ENCODE measurements at places on chromosomes 16 and 17.

DNA sequence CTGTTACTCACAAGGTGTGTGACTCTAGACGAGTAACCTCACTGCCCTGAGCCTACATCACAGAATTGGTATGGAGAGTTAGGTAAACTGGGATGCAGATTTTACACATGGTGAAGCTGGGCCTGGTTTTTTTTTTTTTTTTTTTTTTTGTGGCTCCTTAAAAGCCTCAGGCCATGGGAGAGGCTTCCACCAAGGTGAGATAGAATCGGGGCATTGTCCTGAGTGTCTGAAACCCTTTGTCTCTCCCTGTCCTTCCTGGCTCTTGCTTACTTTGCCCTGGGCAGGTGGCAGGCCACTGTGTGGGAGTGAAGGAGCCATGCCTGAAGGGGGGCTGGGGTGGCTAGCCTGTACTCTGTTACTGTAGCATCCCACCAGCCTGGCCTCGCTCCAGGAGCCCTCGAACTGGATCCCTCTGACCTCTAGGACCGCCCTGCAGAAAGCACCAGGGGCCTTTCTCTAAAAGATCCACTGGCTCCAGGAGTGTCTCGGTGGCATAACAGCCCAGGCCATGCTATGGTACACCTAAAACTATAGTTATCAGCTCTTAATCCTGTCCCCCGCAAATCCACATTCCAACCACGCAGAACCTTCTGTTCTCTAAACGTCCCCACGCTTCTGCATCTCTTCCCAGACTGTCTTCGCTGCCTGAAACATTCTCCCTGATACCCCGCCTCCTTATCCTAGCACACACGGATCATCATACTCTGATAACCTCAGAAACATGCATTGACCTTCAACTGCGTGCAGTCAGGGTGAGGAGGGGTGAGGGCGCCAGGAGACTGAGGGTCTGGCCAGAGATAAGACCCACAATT lies 1.7 kb upstream of the SLC13A2 start:
- no peak for DNase-seq

GRCh38 chr17:18139498-18139897 lies 30.9 kb downstream of the MYO15A start:
- DNase-seq: no peak

DNA sequence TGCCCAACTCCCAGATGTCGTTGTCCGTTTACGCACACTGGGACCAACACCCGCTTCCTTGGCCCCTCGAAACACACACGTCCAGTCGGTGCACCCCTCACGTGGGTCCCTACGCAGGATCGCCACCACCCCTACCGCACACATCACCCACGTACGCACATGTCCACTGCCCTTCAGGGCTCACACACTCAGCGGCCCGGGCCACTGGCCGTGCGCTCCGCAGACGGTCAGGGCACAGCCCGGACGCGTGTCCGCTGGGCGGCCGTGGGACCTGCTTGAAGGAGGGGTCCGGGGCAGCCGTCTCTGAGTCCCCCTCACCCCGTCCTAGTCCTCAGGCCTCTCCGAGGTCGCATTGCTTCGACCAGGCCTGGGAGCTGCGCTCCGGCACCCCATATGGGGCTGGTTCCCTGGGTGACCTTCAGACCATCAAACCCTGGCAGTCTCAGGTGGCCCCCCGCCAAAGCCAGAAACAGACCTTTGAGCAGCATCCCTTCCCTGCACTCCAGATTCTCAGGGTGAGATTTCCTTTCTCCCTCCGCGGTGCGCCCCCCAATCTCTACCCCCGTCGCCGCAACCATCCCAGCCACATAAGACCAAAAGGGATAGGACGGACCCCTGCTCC lies 914 bp upstream of the GPRC5B start:
- no peak for DNase-seq

- no peak for DNase-seq
Measured at GRCh38 chr16:30541502-30542329, 7.1 kb upstream of the ZNF747 start.

GRCh38 chr16:61390965-61391637 lies 645.1 kb downstream of the CDH8 start:
- DNase-seq: no peak

DNA sequence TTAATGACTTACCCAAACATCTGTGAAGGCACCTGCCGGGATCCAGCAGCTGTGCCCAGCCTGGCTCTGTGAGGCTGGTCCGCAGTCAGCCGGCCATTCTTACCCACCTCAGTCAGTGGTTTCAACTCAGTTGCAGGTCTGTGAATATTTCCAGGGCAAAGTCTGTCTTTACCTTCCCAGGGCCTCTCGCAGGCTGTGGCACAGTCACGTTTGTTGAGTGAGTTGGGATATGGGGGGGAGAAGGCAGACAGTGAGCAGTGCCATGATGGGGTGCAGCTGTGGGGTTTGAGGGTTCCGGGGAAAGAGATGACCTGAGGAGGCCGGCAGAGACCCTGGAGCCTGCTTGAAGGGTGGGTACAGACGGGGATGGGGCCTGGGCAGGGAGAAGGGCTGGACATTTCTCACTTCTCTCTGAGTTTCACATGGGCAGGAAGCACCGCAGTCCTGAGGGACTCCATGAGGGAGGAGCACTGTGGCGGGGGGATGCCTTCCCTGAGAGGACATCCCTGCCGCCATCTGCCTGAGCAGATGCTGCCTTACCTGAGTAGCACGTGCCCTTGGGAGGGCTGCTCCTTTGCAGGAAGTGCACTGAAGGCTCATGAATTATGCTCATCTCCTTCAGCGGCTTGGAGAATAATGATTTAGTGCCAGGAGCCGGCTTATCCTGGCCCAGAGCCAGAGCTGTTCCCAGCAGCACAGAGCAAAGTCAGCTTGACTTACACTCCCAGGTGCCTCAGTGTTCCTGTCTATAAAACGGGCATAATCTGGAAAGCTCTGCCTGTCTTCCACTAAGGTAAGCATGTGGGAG lies 48.1 kb downstream of the KSR1 start:
- DNase-seq: no peak

- DNase-seq: no peak
Measured at GRCh38 chr17:75151930-75152329, 2.4 kb downstream of the JPT1 start.

All from HAP-1 (cell line).